ENCODE measurements at places on chromosomes 4 and X.
A peak's percentile ranks its signal among the peaks of the same experiment; 100 is the strongest.

DNA sequence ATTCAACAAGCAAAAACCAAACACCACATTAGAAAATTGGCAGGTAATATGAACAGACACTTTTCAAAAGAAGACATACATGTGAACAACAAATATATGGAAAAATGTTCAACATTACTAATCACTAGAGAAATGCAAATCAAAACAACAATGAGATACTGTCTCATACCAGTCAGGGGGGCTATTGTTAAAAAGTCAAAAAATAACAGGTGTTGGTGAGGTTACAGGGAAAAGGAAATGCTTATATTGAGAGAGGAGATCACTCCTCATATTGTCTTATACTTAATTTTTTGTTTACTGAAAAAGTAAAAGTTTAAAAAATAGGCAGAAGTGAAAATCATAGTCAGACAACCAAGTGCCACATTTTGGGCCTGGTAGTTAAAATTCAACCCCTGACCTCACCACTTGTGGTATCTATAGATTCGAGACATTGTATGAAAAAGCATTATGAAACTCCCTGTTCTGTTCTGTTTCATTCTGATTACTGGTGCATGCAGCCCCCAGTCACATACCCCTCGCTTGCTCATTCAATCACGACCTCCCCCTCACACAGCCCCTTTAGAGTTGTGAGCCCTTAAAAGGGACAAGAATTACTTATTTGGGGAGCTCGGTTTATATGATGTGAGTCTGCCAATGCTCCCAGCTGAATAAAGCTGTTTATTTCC is 153.7 kb upstream of the FGF16 start:
- no peak for DNase-seq

DNA sequence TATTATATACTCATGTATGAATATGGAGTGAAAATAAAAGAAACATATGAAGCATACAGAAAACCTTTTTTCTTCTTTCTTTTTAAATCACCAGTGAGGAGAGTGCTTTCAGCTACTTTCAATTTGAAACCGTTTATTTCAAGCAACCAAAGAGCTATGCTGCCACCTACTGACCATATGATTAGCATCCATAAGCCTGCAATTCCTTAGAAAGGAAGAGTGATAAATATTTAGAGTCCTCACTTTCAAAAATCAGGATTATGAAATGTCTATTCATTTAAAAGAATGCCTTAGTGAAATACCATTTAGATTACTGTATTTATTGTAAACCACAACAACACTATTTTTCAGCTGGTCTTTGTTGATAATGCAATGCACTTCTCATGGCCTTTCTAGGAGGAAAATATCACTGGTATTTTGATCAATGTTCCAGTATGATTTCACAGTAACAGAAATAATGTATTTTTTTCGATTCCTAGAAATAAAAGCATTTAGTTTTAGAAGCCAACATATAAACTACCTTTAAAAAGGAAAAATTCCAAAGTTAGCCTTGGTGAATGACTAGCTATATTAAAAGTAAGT is 667.6 kb downstream of the PCDH18 start:
- peak; percentile 79 for DNase-seq

- DNase-seq: no peak
Observed at GRCh38 chr4:3809451-3810110, 43.4 kb downstream of the ADRA2C start.

DNA sequence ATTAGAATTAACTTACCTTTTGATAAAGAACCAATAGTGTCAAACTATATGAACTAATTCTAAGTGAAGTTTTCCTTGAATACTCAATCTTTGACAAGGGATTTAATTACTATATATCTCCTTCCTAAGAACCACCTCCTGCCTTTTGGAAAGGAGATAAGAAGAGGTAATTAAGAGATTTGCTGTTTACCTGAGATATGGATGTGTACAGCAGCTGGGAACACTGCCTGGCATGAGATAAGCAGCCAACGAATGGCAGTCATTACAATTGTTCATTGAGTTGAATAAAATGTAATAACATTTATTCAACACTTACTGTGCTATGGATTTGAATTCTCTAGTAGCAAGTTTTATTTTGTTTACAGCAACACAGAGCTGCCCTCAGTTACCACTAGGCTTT is 407.1 kb downstream of the SPOCK3 start:
- no peak for DNase-seq

DNA sequence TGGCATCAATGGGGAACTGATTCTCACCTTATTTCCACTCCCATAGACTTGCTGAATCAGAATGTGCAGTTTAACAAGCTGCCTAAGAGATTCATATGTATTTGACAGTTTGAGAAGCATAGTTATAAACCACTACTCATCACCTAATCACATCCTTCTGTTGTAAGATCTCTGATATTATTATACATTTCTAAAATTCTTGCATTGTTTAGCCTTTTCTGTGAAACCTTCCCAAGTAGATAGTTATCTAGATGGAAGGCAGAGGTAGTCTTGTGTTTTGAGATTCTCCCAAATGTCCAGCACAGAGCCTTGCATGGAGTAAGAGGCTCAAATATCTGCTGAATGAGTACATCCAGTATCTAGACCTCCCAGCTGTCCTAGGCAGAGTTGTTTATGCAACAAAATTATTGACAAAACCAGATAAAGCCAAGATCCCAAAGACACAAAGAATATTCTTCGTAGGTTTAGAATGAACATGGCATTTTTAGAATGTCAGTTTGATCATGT is 227.3 kb downstream of the KDR start:
- DNase-seq: peak; percentile 59

DNA sequence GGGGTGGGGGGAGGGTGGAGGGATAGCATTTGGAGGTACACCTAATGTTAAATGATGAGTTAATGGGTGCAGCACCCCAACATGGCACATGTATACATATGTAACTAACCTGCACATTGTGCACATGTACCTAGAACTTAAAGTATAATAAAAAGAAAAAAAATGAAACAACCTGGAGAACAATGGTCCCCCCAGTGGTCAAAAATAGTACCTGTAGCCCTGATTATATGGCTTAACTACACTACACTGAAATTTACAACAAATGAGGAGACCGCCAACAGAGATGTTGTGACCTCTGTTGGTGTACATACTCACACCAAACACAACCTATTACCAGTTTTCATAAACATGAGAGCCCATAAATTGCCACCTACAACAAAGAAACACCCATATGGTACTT is 7.3 kb upstream of the MAGEE1 start:
- DNase-seq: no peak

DNA sequence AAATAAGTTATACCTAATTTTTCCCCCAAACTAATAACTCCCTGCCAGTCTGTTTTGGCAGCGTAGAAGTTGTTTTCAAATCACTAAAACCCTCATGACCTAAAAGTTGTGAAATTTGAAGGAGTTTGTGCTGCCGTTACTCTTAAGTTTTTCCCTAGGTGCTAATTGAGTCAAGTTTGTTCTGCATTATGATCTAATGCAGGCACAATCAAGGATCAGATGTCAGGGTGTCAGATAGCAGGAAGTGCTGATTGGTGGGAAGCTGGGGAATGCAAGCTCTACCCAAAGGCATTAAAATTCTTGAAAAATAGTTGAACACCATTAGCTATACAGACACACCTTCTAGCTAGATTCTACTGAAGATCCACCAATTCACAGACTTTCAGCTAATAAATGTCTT is 51.9 kb downstream of the ARX start:
- DNase-seq: peak; percentile 10

- peak; percentile 83 for DNase-seq
Observed at GRCh38 chr4:4289941-4290850, at the start of the genes LYAR and ZBTB49. Gene LYAR, minus strand, starts transcription at chr4:4290154. Its CDS starts 6,412 bp downstream, at chr4:4283742. Gene ZBTB49, plus strand, starts transcription at chr4:4290251. Its CDS starts 9,695 bp downstream, at chr4:4299946.

- peak; percentile 40 for DNase-seq
Observed at GRCh38 chrX:16826207-16826606, 39.9 kb downstream of the TXLNG start.

DNA sequence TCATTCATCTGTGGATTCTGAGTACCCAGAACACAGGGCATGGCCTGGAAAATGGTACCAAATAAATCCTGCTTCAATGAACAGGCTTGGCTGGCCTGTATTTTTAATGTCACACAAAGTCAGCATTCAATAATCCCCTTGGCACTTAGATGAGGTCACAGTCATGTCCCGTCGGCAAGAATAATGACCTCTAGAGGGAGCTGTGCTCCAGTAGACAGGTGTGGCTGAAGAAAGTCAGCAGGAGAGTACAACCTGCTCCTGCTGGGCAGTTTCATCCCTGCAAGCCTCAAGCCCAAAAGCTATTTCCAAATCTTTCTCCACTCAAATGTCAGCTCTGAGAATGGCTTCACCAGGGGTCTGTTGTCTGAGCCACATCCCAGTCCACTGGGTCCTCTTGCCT is 404.0 kb upstream of the F9 start:
- DNase-seq: no peak

DNA sequence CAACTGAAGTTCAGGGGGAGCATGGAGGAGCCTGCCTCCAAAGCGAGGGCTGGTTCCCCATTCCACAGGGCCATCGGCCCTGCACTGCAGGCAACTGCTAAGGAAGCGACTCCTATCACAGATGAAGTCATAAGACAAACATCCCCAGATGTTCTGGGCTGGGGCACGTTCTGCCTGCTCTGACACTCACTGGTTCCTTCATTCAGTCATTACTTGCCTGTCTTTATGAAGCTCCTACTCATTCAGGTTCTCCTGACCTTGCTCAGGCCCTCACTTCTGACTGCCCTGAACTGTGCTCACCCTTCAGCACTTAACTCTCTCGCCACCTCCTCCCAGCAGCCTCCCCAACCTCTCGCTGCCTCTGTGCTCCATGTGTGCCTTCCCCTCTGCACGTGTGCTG is 2.5 kb upstream of the SLC2A9 start:
- no peak for DNase-seq

DNA sequence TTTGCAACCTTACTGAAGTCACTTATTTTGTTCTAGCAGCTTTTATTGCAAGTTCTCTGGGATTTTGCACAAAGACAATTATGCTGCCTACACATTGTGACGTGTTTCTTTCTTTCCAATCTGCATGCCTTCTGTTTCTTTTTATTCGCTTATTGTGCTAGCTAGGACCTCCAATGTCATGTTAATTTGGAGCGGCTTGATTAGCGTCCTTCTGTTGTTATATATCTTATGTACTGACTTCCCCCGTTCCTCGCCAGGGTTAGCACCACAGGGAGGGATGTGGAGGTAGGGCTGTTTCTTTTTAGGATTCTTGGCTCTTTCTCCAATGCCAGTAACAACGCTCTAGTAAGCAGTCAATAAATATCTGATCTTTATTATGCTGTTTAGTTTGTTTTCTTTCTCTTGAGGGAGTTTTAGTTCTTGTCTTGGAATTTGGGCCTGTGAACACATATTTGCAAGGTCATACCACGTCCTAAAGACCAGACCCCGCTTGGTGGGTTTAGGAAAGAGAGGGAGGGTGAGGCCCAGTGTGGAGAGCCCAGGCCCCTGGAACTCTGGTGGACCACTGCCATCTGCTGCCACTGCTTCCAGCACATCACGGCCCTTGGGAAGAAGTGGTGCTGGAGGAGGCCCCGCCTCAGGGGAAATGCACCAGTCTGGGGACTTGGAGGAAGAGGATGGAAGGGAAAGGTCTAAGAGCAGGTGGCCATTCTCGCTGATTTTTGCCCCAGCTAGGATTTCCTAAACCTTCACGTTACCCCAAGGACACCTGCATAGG is 129.1 kb downstream of the TRIML1 start:
- DNase-seq: no peak

DNA sequence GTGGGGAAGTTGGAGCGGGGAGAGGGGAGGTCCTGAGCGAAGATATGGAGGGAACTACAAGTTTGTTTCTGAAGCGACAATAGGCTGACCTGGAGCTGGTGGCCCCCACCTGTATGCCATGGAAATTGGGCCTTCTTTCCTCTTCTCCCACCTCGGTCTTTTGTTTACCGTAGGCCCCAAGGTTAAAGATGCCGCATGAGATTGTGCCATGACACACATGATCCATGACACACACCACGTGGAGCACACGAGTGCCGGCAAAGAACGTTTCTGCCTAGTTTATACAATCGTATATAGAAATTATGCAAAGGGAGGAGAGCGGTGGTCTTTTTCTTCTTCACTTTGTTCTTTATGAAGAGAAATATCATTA is 408 bp downstream of the TMEM33 start:
- no peak for DNase-seq
